Spleen (tissue), 13 donors: ENCODE measurements at places on chromosomes 12 and 14.
A peak's percentile ranks its signal among the peaks of the same experiment; 100 is the strongest.

GRCh38 chr12:46676797-46677520 lies 148.8 kb downstream of the SLC38A4 start:
- no peak for DNase-seq
- no peak overlapping the region for H3K27ac ChIP-seq
- H3K4me3 ChIP-seq, result no peak overlapping the region
- H3K4me1 ChIP-seq, result no peaks in the 10 kb centered on the region
- no peaks in the 10 kb centered on the region for H3K27me3 ChIP-seq

DNA sequence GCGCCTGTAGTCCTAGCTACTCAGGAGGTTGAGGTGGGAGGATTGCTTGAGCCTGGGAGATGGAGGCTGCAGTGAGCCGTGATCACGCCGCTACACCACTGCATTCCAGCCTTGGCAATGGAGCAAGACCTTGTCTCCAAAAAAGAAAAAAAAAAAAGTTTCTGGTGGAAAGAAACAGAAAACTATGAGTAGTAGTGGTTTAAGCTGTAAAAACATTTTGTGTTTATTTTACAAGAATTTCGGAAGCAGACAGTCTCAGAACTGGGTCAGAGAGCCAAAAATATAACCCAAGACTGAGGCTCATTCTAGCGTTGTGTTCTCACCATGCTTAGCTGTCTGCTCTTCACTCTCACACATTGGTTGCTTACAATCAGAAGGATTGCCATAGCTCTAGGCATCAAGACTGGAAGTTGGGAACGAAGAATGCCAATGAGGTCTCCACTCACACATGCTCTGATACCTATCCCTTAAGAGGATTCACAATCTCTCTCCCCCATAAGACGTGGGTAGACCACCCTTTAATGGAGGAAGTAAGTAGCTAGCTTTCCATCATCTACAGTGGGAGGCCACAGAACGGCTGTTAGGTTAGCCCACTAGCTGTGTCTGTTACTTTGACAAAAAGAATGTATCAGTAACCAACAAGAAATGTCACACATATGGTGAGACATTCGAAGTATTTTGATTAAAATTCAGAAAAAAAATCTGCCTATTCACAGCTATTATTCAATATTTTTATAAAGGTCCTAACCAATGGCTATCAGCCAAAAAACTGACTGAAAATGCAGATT lies 117.6 kb upstream of the RASSF8 start:
- no peak for DNase-seq
- H3K4me1 ChIP-seq, result no peaks in the 10 kb centered on the region
- H3K4me3 ChIP-seq, result no peak overlapping the region
- no peaks in the 10 kb centered on the region for H3K36me3 ChIP-seq
- H3K27me3 ChIP-seq, result no peaks in the 10 kb centered on the region

DNA sequence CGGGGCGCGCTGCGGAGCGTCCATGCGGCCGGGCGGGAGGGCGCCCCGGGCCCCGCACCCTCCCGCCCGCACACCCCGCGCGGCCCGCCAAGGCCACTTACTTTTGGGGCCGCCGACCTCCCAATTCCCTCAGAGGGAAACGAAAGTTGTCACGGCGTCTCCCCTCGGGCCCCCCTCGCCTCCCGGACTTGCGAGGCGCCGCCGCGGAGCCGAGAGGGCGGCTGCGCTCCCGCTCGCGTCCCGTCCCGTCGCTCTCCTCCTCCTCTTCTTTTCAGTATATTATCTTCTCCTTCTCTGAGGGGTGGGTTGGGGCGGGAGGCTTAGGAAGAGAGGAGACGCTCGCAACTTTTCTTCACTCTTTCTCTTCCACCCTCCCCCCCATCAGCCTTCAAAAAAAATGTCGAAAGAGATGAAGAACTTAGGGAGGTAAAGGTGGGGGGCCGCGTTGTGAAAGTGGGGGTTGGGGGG lies 613 bp downstream of the DUSP16 start:
- H3K4me3 ChIP-seq, result peak overlapping the region; percentile 77
- peak overlapping the region; percentile 99 for H3K27ac ChIP-seq
- peak; percentile 87 for DNase-seq
- peaks cover 49% of the 10 kb centered on the region for H3K4me1 ChIP-seq
- no peaks in the 10 kb centered on the region for H3K27me3 ChIP-seq

DNA sequence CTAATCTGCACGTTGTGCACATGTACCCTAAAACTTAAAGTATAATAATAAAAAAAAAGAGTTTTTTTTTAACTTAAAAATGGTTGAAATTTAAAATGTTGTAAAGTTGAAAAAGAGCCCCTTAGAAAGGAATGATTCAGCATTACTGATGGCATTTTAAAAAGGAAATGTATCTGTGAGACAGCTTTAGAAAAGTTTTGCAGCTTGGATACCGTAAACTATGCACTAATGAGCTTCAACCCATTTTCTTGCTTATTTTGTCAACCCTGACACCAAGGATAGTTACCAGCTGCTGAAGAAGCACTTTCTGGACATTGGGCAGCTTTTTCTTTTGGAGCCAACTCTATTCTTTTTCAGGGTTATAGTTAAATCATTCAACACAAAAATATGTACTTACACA lies 4.3 kb downstream of the BICD1 start:
- H3K27me3 ChIP-seq, result no peaks in the 10 kb centered on the region
- no peak for DNase-seq
- H3K4me3 ChIP-seq, result no peak overlapping the region
- peak overlapping the region; percentile 19 for H3K27ac ChIP-seq

- no peak for DNase-seq
- peaks cover 51% of the 10 kb centered on the region for H3K27me3 ChIP-seq
- H3K36me3 ChIP-seq, result no peaks in the 10 kb centered on the region
- no peak overlapping the region for H3K27ac ChIP-seq
- peaks cover 12% of the 10 kb centered on the region for H3K4me1 ChIP-seq
- H3K4me3 ChIP-seq, result no peak overlapping the region
Measured at GRCh38 chr12:51589060-51589459, 2.0 kb upstream of the SCN8A start.

- H3K27me3 ChIP-seq, result peaks cover 10% of the 10 kb centered on the region
- no peaks in the 10 kb centered on the region for H3K36me3 ChIP-seq
- H3K27ac ChIP-seq, result no peak overlapping the region
- DNase-seq, result no peak
Measured at GRCh38 chr14:69543341-69544115, 31.1 kb downstream of the CCDC177 start.

DNA sequence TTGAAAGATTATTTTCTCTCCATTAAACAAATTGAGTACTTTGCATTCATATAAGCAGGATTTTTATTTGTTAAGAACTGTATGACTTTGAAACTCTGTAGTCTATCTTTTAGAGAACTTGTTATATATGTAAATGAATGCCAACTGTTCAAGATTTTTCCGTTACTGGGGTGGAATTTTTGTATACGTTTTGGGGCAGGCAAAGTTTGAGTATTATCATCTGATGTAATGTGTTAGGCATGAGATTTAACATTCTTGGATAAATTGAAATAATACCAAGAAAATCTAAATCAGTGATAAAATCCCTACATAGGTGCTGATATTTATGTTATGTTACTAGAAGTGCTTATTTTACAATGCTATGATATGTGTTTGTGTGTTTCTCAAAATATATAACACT lies 8.4 kb downstream of the CNOT2 start:
- no peak overlapping the region for H3K27ac ChIP-seq
- H3K27me3 ChIP-seq, result no peaks in the 10 kb centered on the region
- H3K36me3 ChIP-seq, result no peaks in the 10 kb centered on the region
- peaks cover 100% of the 10 kb centered on the region for H3K4me1 ChIP-seq
- DNase-seq, result no peak
- no peak overlapping the region for H3K4me3 ChIP-seq

DNA sequence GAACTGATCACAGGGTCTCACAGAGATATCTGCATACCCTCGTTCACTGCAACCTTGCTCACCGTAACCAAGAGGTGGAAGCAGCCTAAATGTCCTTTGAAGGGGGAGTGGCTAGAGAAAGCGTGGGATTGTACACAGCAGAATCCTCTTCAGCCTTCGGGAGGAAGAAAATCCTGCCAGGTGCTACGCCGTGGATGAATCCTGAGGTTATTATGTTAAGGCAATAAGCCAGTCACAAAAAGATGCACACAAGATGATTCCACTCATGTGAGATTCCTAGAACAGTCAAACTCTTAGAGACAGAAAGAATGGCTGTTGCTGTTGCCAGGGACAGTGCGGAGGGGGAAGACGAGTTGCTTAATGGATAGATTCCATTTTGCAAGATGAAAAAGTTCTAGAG lies 39.6 kb upstream of the SFSWAP start:
- no peaks in the 10 kb centered on the region for H3K36me3 ChIP-seq
- no peaks in the 10 kb centered on the region for H3K4me1 ChIP-seq
- H3K27ac ChIP-seq, result no peak overlapping the region
- peak; percentile 9 for DNase-seq
- H3K4me3 ChIP-seq, result no peak overlapping the region
- no peaks in the 10 kb centered on the region for H3K27me3 ChIP-seq

DNA sequence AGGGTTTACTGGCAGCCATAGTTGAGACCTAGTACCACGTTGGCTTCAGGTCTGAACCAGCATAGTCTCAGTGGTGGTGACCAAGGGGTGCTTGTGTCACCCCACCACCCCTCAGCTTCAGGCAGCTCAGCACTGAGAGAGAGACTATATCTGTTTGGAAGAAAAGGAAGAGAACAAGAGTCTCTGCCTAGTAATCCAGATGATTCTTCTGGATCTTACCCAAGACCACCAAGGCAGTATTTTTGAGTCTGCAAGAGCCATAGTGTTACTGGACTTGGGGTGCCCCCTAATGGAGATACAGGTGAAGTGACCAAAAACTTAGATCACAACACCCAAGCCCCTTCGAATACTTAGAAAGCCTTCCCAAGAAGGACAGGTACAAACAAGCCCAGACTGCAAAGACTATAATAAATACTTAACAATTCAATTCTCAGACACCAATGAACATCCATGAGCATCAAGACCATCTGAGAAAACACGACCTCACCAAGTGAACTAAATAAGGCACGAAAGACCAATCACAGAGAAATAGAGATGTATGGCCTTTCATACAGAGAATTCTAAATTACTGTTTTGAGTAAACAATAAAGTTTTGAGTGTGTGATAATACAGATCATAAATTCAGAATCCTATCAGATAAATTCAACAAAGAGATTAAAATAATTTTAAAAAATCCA lies 107.0 kb downstream of the HELB start:
- H3K4me1 ChIP-seq, result no peaks in the 10 kb centered on the region
- peak overlapping the region; percentile 36 for H3K27ac ChIP-seq
- DNase-seq, result no peak
- no peaks in the 10 kb centered on the region for H3K36me3 ChIP-seq
- no peak overlapping the region for H3K4me3 ChIP-seq

- peaks cover 47% of the 10 kb centered on the region for H3K4me1 ChIP-seq
- no peak overlapping the region for H3K27ac ChIP-seq
- DNase-seq, result peak; percentile 70
- H3K36me3 ChIP-seq, result no peaks in the 10 kb centered on the region
- no peaks in the 10 kb centered on the region for H3K27me3 ChIP-seq
Measured at GRCh38 chr12:1932264-1932777, 13.9 kb upstream of the CACNA2D4 start.

- peak overlapping the region; percentile 90 for H3K27ac ChIP-seq
- peaks cover 37% of the 10 kb centered on the region for H3K4me1 ChIP-seq
Measured at GRCh38 chr14:67820428-67820971, 921 bp downstream of the RAD51B start.

GRCh38 chr12:121296618-121297434 lies at the start of gene CAMKK2:
Gene CAMKK2 (minus strand): TSS chr12:121296709. CDS start chr12:121274526, 22,183 bp downstream.
- peak within 1 kb of the TSS; percentile 72 for H3K4me3 ChIP-seq
- DNase-seq, result peak; percentile 96
- peaks cover 13% of the 10 kb centered on the region for H3K36me3 ChIP-seq
- H3K4me1 ChIP-seq, result peaks cover 43% of the 10 kb centered on the region
- H3K27ac ChIP-seq, result peak within 1 kb of the TSS; percentile 94

DNA sequence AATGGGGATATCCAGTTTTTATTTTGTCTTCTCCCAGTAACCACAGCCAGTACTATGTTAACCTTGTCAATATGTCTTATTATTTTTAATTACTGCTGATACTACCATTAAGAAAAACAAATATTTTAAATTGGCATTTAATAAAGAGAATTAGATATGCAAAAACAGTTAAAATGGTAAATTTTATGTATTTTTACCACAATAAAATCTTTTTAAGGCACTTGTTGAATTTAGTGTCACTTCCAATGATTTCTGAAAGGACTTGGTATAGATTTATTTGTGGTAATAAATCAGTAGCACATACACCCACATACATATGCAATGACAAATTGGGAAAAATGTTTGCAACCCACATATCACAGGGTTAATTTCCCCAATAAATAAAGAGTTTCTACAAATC lies 14.0 kb downstream of the CDKN1B start:
- H3K27me3 ChIP-seq, result no peaks in the 10 kb centered on the region
- peaks cover 17% of the 10 kb centered on the region for H3K4me1 ChIP-seq
- no peaks in the 10 kb centered on the region for H3K36me3 ChIP-seq
- no peak overlapping the region for H3K27ac ChIP-seq

- no peaks in the 10 kb centered on the region for H3K36me3 ChIP-seq
- DNase-seq, result no peak
- H3K4me1 ChIP-seq, result no peaks in the 10 kb centered on the region
- H3K27me3 ChIP-seq, result no peaks in the 10 kb centered on the region
- H3K27ac ChIP-seq, result no peak overlapping the region
Measured at GRCh38 chr14:41650802-41651201, 44.1 kb downstream of the LRFN5 start.

- H3K4me1 ChIP-seq, result no peaks in the 10 kb centered on the region
- no peak overlapping the region for H3K4me3 ChIP-seq
- H3K36me3 ChIP-seq, result no peaks in the 10 kb centered on the region
- no peak overlapping the region for H3K27ac ChIP-seq
- no peaks in the 10 kb centered on the region for H3K27me3 ChIP-seq
Measured at GRCh38 chr14:36021591-36022320, 154.8 kb downstream of the PTCSC3 start.

DNA sequence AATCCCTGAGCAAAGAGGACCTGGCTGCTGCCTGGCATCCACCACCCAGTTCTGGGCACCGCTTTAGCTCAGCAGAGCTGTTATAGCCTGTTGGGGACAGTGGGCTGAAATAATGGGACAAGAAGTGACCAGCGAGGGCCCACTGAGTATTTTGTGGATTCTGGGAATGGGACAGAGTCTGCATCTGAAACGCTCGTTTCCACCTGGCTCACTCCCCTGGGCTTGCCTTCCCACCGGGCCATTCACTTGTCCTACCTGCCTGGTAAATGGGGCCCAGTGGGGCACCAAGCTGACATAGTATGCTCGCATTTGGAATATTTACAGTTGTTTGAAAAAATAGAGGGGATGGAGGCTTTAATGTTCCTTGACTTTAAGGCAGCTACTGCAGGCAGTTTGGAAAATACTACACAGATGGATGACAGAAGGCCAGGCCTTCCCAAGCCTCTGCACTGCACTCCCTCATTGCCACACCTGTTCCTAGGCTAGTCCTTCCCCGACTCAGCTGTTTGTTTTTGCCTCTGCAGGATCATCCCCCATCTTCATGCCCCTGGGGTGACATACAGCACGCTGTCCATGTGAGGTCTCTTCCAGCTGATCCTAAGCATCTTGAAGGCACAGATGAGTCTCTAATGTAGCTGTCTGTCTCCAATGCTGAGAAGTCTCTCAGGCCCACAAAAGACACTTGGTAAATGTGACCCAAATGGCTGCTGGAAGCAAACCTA lies 61.3 kb upstream of the DICER1 start:
- no peak overlapping the region for H3K4me3 ChIP-seq
- H3K36me3 ChIP-seq, result no peaks in the 10 kb centered on the region
- no peak for DNase-seq
- H3K27me3 ChIP-seq, result no peaks in the 10 kb centered on the region
- no peak overlapping the region for H3K27ac ChIP-seq
- no peaks in the 10 kb centered on the region for H3K4me1 ChIP-seq
